ENCODE measurements at places on chromosomes 6 and 20.

- no peak for DNase-seq
Observed at GRCh38 chr20:10978713-10979112, 304.9 kb upstream of the JAG1 start.

- no peak for DNase-seq
Observed at GRCh38 chr6:3009930-3010329, 10.2 kb downstream of the NQO2 start.

- DNase-seq: no peak
Observed at GRCh38 chr20:49674383-49675352, 39.0 kb downstream of the B4GALT5 start.

- no peak for DNase-seq
Observed at GRCh38 chr6:121436960-121437850, 1.8 kb downstream of the GJA1 start.

DNA sequence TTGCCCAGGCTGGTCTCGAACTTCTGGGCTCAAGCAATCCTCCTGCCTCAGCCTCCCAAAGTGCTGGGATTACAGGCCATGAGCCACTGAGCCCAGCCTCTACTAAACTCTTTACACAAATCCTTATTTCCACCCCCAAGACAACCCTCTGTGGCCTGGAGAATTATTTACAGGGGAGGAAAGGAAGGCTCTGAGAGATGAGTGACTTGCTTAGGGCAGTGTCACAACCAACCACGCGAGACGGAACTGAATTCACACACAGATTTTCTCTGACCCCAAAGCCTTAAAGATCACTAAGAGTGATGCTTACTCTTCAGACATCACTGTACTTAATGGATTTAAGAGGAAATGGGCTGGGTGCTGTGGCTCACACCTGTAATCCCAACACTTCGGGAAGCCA lies 86.2 kb downstream of the RIPOR3 start:
- DNase-seq: no peak

DNA sequence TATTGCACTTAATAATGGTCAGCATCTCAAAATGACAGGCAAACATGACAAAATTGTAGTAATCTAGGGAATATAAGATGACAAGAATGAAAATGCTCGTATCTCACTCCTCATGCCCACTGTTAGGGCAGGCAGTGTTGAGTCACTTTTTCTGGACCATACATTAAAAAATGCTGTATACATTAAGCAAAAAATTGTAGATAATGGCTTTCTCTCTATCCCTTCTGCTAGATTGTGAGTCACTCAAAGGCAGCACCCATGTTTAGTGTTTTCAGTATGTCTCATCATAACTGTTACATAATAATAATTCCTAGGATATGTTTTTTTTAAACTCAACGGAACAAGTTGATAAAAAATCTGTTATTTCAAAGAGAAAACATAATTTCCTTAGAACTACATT lies 199.3 kb downstream of the TENT5A start:
- no peak for DNase-seq

GRCh38 chr20:45937765-45938164 lies 3.3 kb downstream of the PCIF1 start:
- no peak for DNase-seq

DNA sequence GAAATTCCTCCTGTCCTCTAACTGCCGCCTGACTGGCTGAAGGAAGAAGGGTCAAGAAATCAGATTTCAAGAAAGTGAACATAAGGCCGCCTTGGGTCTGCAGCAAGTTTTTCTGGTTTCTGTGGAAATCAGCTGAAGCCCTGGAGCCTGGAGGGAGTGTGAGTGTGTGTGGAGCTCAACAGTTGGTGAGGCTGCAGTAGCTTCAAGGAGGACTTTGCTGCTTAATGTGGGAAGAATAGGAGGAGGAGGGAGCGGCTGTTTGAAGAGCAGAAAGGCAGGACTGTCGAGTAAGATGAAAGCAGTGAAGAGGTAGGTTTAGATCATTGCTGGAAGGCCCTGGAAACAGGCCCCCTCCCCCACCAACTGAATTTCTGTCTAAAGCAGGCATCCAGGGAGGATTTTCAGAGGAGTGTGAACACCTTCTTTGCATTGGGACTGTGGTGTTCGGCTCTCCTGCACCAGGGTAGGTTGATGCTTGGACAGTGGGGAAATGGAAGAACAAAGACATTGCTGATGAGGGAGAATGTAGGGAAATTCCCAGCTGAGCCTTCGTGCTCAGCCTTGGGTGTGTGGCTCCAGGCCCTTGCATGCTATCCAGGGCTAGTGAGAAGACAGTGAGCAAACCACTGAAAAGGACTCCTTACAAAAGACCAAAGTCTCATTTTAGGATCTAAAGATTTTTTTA lies 79.5 kb upstream of the VSTM2L start:
- no peak for DNase-seq

GRCh38 chr20:41609474-41609873 lies 8.7 kb downstream of the CHD6 start:
- DNase-seq: no peak

GRCh38 chr6:93176070-93176469 lies 243.3 kb downstream of the EPHA7 start:
- DNase-seq: no peak

- DNase-seq: no peak
Observed at GRCh38 chr6:66838764-66839163, 1131.7 kb upstream of the EYS start.

- DNase-seq: no peak
Observed at GRCh38 chr20:56828402-56828801, 199.3 kb downstream of the TFAP2C start.

GRCh38 chr6:167571550-167571949 lies 246.7 kb downstream of the TTLL2 start:
- DNase-seq: no peak

DNA sequence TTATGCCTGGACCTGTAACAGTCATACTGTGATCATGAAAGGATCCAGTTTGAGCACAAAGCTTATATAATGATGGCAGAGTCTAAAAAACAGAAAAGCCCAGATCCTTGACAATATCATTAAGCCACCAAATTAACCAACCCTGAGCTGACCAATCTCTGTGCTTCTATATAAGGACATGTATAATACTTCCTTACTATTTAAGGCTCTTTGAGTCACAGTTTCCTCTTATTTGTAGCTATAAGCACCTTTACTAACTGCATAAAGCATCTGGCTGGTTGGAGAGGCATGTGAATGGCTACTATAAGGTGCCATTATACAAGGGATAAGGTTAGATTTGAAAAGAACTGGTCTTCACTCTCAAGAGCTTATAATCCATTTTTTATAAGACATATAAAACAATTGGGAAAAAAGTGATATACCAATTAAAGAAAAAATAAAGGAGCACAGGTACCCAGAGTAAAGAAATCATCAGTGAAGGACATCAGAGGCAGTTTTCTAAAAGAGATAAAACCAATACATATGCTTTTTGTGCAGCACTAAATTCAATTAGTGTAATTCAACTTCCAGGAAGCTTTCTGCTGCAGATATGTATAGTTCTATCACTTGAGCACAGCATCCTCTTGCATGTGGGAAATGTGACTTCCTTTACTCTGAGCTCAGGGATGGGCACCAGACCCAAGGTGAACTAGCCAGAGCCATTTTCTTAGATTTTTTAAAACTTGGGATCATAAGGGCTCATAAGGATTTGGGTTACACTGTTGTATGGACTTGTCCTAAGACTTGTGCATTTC lies 121.0 kb downstream of the BTBD9 start:
- no peak for DNase-seq

GRCh38 chr6:127305741-127306140 lies 37.7 kb downstream of the ECHDC1 start:
- no peak for DNase-seq

DNA sequence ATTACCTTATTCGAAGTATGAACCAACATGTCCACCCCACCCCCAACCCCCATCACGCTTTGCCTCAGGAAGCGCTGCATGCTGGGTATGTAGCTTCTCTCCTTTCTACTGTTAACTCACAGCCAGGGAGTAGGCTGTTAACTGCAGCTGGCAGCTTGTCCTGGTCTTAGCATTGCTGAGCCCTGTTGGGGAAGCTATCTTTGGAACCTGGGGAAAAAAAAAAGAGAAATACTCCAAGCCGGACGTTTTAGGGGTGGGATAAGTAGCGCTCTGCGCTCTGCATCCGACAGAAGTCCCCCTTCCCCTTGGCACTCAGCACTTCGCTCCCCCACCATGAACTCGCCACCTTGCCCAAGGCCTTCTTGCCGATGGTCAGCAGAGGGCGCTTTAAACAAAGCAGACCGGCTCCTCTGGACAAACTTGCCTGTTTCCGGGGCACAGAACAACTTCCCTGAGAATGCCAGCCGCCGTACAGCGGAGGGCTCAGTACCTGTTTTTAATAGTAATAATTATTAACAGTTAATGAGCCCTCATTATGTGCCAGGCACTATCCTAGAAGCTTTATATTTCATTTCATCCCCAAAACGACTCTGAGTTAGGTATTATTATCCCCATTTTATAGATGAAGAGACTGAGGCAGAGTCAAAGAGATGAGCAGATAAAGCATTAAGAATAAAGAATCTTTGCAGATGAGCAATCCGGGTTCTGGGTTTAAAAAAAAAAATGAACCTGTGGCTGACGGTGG lies 35.2 kb upstream of the MDFI start:
- DNase-seq: no peak

DNA sequence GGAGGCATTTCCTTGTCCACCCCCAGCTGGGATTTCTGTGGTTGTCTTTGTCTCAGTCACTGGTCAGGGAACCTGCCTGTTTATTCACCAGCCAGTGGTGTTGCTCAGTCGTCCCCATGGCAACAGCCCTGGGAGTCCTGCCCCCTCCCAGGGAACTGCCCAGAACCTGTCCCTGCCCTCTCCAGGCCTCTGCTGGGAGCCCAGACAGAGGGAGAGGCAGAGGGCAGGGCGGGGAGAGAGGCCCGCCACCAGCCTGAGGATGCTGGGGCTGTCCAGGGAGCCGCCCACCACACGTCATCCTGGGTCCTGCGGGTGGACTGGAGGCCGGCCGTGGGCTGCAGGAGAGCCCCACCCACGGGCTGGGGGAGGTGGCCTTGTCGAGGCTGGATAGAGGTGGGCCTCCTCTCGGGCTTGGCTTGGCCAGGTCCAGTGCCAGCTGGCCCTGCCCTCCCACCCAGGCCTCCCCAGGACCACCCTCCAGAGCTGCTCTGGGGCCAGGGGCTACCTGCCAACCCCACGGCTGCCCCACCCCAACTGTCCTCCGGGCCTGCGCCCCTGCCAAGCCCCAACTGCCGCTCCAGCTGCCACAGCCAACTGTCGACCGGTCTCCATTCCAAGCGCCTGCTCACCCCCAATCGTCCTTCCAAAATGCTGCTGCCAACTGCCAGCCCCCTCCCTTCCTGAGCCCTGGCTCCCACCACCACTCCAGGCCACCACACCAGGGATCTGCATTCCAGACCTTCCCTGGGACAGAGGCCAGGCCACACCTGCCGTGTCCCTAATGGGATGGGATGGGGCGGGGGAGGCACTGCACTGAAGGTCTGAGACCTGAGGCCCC lies 4.2 kb upstream of the ZBTB46 start:
- no peak for DNase-seq

DNA sequence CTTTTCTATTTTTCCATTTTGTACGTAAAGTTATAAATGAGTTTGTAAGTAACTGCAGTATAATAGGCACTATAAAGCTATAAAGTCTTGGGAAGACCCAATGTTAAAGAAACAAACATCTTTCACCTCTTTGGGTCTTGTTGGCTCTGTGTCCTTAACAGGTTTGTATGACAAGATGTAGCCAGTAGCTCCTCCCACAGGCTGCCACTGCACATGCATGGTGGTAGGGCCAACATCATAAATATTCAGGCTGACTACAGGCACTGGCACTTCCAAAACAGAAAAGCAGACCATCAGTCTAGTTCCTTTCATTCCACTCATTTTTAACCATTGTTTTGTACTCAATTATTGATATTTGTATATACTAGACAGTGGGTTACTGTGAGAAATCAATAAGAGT lies 59.9 kb downstream of the COL12A1 start:
- DNase-seq: no peak

- DNase-seq: no peak
Observed at GRCh38 chr20:25021336-25021735, 28.8 kb upstream of the APMAP start.

- no peak for DNase-seq
Observed at GRCh38 chr20:59322081-59322480, 21.7 kb downstream of the EDN3 start.

DNA sequence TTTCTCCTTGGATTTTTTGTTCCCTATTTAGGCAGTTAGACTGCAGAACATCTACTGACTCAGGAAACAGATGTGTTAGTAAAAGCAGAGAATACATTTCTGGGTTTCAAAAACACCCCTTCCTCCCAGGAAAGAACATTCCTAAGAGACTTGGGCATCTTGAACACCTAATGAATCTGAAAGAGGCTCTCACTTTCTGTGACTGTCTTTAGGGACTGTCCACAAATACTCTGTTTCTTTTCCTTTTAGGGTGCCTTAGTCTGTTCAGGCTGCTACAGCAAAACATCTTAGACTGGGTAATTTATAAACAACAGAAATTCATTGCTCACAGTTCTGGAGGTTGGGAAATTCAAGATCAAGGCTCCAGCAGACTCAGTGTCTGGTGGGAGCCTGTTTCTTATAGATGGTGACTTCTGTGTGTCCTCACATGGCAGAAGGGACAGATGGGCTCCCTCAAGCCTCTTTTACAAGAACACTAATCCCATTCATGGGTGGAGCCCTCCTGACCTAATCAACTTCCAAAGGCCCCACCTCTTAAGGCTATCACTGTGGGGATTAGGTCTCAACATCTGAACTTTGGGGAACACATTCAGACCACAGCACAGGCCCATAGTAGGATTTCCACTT lies 19.4 kb upstream of the CCN5 start:
- DNase-seq: no peak

GRCh38 chr6:12009876-12010634 lies 2.1 kb upstream of the HIVEP1 start:
- DNase-seq: no peak

DNA sequence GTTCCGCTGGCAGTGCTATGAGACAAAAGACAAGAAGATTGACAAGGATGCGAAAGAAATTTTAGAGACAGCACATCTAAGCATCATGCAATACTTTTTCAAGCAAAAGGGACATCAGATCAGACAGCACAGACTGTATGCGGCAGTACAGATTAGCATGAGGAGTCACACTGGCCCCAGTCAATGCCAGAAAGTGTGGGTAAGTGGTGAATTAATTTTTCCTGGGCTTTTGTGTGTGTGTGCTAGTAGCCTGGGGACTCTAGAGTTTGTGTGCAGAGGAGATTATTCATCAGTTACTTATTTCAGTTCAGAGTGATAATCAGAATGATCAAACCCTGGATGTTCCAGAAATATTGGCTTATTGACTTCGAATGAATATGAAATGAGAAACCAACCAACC lies 47.2 kb downstream of the LAMA4 start:
- DNase-seq: no peak

- DNase-seq: no peak
Observed at GRCh38 chr6:73710470-73710869, 14.5 kb downstream of the CD109 start.

DNA sequence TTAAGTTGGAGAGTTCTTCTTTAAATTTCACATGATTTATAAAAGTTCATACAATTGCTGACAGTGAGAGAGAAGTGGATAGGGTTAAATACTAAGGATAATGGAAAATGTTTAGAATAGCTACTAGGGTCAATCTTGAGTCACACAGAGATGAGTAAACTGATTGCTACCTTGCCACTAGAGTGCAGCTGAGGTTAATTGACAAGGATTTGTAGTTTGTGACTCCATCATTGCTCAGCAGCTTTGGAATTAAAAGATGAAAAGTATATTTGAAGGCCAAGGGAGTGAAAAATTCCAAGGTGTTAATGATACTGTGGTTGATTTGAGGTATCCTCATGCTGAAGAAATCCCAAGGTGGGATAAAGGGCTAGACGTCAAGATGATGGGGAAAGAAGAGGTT lies 524.0 kb downstream of the UTRN start:
- DNase-seq: no peak

Measured in cortex of kidney (tissue), 1 donor.